ENCODE measurements at places on chromosomes 6 and 20.

GRCh38 chr20:54794110-54794509 lies 318.7 kb downstream of the DOK5 start:
- DNase-seq, result no peak

DNA sequence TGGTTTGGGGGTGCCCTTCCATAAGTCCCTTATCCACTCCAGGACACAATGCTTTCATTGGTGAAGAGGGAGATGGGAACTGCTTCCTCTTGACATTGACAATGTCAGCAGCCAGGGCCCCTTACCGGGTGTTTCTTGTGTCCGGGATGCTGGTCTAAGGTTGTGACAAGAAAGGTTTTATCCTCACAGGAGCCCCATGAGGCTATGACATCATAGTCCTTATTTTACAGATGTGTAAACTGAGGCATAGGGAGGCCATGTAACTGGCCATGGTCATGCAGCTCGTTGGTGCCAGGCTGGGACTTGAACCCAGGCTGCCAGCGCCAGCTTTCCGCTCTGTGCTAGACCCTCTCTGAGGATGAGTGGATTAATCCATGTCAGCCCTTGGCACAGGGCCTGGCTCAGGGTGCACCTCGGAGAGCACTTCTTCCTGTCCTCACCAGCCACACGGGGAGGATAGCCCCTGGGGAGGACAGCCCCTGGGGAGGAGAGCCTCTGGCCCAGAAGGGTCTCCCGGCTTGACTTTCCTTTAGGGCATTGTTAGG lies 157.3 kb downstream of the SYCP2 start:
- no peak for DNase-seq

DNA sequence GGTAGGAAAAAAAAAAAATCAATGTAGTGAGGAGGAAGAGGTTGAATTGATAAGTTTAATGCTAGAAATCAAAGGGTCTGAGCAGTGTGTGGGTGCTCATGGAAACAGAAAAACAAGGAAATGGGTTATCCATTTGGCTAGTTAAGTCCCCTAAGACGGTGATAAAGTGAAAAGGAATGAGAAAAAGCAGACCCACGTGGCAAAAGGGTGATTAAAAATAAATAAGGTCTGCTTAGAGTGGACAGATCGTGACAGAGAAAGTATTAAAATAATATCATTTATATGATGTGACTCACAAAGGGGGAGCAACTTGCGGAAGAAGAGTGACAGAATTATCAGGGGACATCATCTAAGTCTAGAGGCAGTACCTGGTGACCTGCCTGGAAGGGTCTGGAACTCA lies 251.7 kb upstream of the THEMIS start:
- DNase-seq, result no peak

DNA sequence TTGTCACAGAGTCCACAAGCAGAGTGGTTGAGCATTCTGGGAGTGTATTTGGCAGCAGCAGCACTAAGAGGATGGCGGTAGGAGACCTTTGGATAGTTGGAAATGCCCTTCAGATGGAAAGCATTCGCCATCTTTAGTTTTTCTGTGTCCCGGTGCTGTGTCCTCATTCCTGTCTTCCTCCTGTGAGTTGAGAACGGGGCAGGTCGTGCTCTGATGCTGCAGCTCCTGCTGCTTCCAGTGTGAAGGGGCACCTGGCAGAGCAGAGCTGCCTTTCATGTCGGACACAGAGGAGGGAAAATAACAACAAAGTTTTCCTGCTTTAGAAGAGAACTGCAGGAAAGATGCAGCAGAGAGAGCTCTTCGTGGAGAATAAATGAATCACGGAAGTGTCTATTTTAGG lies 194.8 kb downstream of the SLC24A3 start:
- no peak for DNase-seq

GRCh38 chr20:17520583-17520982 lies 10.6 kb downstream of the BFSP1 start:
- no peak for DNase-seq

GRCh38 chr6:3108746-3109414 lies 9.6 kb upstream of the BPHL start:
- no peak for DNase-seq

DNA sequence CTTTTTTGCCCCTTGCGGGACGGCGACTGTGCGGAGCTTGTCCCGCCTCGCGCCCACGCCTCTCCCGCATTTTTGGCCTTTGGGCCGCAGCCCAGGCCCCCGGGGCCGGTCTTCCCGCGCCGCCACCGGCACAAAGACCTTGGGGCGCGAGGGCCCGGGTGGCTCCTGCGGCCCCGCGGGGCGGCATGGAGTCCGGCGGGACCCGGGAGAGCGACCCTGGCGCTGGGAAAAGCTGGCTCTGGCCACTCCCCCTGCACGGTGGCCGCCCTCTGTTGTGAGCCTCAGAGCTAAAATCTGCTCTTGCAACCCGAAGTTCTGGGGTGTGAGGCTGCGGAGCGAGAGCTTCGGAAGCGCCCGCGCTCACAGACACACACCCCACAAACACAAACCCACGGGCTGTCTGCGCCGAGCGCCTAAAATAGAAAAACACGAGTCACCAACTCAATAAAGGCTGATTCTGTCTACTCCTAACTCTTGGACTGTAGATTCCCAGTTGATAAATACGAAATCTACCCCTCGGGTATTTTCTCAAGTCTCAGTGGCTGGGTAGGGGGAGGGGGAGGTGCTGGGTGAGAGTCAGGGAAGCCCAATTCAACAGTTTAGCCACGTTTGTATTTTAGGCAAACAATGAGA lies 496 bp upstream of the BEND3 start:
- no peak for DNase-seq

DNA sequence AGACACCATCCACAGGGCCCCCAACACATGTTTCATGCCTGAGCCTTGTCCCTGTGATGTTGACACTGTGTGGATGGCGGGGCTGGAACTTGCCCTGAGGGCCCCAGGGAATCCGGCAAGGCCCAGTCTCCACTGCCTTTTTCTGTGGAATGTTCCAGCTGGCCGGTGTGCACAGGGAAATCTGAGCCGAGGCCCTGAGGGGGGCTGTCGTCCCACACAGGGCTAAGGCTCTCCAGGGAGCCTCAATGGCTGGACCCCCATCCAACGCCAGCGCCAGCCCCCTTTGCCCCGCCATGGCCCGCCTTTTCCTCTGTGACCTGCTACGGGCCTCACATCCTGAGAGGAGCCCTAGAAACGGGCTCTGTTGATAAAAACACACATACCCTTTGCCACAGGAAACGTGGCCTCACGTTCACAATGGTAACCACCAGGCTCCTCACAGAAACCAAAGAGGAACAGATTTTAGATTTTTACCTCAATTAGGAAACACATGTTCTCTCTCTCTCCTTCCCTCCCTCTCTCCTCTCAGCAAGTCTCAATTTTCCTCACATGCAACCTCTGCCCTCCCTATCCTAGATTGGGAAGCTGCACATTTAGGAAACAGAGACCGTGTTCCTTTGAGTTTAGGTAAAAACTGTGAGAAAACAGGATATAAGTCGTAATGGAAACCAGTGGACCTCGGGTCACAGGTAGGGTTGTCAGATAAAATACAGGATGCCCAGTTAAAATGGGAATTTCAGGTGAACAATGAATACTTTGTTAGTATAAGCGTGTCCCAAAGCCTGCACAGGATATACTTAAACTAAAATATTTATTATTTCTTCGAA lies 13.7 kb upstream of the ZNF831 start:
- DNase-seq, result no peak

GRCh38 chr6:28240471-28240870 lies 11.6 kb downstream of the ZKSCAN4 start:
- DNase-seq, result no peak

DNA sequence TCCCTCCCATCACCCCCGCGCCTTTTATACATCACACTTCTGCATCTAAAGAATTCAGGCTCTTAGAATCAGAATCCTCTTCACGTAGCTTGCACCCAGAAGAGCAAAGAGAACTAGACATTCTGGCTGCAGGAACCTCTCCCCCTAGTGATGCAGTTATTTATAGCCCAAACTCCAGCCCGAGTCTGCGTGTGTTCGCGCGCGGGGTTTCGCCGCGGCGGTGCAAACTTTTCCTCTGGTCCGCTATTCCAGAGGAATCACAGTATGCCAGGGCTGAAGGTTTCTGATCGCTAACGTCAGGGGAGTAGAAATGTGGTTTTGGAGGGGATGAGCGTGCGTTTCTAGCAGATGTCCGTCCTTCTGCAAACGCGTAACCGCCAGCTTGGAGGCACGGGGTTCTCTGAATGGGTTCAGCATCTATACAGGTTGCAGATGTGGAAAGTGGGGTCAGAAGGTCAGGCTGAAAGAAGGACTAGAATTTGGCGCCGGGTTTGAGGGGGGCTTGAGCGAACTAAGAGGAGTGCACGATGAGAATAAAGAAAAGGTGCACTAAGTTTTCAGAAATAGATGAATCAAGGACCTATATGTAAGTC lies 1.8 kb downstream of the EPHA7 start:
- DNase-seq, result no peak

DNA sequence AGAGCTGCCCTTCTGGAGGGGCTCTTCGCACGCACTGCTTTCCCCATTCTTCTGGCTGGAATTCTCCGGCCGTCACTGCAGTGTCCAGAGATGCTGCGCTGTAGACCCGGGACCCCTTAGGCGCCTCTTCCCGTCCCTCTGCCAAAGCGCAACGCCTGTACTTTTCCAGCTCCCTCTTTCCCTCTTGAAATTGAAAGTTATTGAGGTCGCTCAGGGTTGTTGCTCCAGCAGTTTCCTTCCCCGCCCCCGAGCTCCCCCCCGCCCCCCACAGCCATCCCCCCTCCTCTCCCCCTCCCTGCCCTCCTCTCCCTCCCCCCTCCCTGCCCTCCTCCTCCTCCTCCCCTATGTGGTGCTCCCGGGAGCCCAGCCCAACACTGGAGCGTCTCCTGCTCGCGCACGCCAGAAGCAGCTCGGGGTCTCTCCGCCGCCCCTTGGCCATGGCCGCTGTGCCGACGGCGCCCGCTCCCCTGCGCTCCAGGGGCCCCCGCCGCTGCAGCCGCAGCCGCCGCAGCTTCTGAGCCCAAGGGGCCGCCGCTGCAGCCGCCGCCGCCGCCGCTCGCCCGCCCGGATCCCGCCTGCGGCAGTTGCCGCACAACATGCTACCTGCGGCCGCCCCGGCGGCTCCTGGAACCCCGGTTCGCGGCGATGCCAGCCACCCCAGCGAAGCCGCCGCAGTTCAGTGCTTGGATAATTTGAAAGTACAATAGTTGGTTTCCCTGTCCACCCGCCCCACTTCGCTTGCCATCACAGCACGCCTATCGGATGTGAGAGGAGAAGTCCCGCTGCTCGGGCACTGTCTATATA lies at the start of gene RSPO3:
Gene RSPO3 (plus strand): TSS at position 374 of the 804 bp plus-strand sequence. CDS start 522 bp downstream, outside the sequence.
- DNase-seq, result no peak

DNA sequence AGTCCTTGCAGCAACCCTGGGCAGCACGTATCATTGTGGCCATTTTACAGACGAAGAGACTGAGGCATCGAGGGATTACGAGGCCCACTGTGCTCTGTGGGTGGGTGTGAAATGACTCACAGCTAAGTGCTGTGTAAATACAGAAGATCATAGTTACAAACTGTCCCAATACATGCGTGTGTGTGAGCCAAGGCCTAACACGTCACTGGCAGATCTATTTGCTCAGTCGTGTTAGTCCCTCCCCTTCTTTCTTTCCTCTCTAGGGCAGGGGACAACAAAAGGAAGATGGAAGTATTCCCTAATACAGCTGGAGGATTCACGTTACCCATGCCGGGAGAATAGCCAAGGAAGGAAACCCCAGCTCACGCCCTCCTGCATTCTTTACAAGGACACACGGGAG lies 175.9 kb downstream of the CDC5L start:
- no peak for DNase-seq

DNA sequence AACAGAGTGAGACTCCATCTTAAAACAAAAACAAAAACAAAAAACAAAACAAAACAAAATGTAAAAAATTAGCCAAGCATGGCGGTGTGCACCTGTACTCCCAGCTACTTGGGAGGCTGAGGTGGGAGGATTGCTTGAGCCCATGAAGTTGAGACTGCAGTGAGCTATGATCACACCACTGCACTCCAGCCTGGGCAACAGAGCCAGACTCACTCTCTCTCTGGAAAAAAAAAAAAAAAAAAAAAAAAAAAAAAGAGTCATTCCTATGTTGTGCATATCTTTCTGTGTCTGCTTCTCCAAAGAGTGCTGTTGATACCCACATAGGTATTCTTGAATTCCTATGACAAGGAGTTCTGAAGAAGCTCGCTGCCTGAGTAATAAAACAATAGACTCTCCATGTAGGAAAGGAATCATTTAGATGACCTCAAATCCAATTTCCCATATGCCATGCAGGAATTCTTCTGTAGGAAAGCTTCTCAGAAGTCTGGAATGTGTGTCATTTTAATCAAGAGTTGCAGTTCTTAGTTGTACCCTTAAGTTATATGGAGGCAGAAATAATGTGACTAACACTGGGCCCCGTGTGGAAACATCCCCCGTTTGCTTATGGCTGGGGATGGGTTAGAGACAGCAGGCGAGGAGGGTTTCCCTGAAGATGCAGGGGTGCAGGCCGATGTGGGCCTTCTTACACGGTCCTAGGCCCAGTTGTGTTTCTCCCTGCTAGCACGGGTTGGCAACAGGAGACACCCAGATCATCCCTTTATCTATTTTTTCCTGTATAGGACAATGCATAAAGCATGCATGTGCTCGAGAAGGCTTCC lies 79.4 kb downstream of the ZDHHC14 start:
- no peak for DNase-seq

DNA sequence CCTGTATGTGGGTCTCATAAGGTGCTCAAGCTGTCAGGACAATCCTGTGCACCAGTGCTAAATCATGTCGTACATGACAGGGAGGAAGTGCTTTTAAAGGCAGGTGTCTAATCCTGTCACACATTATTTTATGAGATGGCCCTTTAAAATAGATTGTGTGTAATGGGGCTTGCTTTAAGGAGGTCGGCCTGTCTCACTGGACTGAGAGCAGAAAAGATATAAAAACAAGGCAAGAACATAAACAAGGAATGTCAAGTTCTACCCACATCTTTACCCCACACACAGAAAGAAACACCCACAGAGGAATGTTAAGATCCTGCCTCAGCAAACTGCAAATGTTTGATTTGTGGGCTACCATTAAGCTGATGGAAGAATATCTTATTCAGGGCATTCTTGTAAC lies 279.0 kb downstream of the FOXA2 start:
- no peak for DNase-seq
